Left lung (tissue), 14 donors: ENCODE measurements at places on chromosomes 2 and 18. TPM values are rescaled to one million over a fixed set of nuclear protein-coding genes. Genes with fewer than 3 reads are reported as not detected.

The C18orf54 gene
- polyA plus RNA-seq, result 14.0 TPM

The GALNT14 gene
- polyA plus RNA-seq, result 6.5 TPM

The SKA1 gene
- 12.4 TPM for polyA plus RNA-seq

GRCh38 chr18:52237551-52237950, 102.4 kb upstream of the DCC start:
- DNase-seq, result no peak

The INPP4A gene
- polyA plus RNA-seq, result 20.6 TPM

The GREB1 gene
- polyA plus RNA-seq, result 15.2 TPM

GRCh38 chr2:208415897-208416296, 9.3 kb downstream of the PTH2R start:
- DNase-seq, result no peak

The DSG1 gene
- not detected for polyA plus RNA-seq

- no peak for DNase-seq
Measured at GRCh38 chr18:31996007-31996406, 22.6 kb upstream of the RNF125 start.

GRCh38 chr2:165645930-165646831, 147.9 kb downstream of the GALNT3 start:
- DNase-seq, result no peak

DNA sequence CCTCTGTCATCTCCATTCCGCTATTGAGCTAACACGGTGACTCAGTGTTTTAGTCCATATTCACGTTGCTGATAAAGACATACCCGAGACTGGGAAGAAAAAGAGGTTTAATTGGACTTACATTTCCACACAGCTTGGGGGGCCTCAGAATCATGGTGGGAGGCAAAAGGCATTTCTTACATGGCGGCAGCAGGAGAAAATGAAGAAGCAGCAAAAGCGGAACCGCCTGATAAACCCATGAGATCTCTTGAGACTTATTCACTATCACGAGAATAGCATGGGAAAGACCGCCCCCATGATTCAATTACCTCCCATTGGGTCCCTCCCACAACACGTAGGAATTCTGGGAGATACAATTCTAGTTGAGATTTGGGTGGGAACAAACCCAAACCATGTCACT, 22.6 kb upstream of the CXXC1 start:
- no peak for DNase-seq

The NR4A2 gene
- polyA plus RNA-seq, result 7.0 TPM

The NXPH2 gene
- 1.3 TPM for polyA plus RNA-seq

The FBXO15 gene
- 5.0 TPM for polyA plus RNA-seq

DNA sequence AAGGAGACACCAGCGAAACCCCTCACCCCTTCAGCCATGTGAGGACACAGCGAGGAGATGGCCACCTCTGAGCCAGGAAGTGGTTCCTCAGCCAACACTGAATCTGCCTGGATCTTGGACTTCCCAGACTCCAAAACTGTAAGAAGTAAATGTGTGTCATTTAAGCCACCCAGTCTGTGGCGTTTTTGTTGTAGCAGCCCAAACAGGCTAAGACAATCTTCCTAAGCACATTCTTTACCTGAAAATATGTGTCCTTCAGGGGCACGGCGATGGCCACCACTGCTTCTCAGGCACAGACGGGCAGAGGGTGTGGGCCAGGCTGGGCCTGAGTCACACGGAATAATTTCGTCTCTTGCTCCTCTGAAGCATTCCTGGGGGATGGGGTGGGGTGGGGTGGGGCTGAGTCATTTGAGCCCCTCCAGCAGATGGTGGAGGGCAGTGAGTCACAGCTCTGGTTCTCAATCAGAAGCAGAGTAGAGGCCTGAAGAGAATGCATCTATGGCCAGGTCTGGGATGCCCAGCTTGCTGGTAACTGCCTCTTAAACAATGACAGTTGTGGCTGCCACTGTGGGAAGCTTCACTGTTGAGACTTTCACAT, 142.4 kb downstream of the CAPN13 start:
- no peak for DNase-seq

DNA sequence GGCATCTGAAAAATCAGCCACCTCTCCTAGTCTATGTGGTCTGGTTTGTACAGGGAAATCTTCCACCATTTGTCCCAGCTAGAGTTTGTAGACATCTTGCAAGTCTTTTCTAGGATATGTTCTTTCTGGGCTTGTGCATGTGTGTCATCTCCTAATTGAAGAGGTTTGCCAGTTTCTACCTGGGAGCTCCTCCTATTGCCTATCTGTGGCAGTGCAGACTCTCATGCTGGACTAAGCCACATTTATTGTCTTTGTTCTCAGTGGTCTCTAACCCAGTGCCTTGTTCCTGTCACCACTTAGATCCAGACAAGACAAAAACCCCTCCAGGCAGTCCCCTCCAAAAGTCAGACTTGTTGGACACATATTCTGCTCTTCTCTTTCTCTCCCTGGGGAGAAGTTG, 72.0 kb upstream of the MRPS9 start:
- DNase-seq, result no peak

DNA sequence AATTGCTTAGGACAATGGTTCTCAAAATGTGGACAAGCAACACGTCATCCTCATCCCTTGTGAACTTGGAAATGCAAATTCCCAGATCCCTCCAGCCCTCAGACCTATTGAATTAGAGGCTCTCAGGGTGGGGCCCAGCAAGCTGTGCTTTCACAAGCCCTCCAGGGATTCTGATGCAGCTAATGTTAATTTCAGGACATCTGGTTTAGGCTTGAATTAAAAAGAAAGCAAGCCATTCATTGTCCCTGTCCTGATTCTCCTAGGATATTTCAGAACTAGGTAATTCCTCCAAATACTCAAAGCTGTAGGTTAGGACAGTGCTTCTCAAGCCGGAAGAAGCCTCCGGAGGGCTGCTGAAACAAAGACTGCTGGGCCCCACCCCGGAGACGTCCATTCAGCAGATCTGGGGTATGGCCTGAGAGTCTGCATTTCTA, 26.0 kb upstream of the GLI2 start:
- DNase-seq, result no peak

- no peak for DNase-seq
Measured at GRCh38 chr18:62420151-62420512, 95.0 kb downstream of the TNFRSF11A start.

- DNase-seq, result no peak
Measured at GRCh38 chr2:55123851-55124269, 73.6 kb upstream of the RTN4 start.

- DNase-seq, result no peak
Measured at GRCh38 chr18:50934545-50935211, 33.2 kb upstream of the ELAC1 start.

GRCh38 chr2:33531549-33532059, 55.2 kb downstream of the RASGRP3 start:
- DNase-seq, result no peak

DNA sequence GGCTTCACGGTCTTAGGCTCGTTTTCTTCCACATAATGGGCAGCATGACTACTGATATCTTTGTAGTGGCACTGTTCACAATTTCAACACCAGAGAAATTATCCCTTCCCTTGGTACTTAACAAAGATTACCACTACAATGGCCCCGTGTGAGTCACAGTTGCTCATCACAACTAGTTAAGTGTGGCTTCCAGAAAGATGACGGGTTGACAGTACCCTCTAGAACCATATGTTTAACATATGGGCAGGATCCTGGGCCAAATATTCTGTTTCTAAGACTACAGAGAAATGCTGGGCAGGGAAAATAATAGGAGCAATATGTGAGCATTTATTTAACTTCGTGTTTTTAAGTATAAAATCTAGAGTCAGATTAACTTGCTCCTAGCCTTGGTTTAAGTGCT, 780.1 kb upstream of the LINC00305 start:
- DNase-seq, result no peak

DNA sequence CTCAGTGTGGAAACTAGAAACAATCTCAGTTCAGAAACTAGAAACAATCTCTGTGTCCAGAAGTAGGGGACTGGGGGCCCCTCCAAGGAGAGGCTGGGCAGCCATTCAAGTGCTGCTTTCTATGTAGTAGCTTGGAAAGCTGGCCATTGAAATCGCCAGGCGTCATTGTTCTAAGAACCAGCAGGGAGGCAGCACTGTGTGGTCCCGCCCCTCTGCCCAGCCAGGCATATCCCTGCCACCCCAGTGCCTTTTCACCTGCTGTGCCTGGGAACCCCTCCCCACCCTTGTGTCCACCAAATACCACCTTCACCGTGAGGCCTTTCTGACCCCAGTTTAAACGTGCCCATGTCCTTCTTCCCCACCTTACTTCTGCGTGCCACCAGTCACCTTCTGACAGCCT, 221.6 kb downstream of the GBX2 start:
- no peak for DNase-seq

DNA sequence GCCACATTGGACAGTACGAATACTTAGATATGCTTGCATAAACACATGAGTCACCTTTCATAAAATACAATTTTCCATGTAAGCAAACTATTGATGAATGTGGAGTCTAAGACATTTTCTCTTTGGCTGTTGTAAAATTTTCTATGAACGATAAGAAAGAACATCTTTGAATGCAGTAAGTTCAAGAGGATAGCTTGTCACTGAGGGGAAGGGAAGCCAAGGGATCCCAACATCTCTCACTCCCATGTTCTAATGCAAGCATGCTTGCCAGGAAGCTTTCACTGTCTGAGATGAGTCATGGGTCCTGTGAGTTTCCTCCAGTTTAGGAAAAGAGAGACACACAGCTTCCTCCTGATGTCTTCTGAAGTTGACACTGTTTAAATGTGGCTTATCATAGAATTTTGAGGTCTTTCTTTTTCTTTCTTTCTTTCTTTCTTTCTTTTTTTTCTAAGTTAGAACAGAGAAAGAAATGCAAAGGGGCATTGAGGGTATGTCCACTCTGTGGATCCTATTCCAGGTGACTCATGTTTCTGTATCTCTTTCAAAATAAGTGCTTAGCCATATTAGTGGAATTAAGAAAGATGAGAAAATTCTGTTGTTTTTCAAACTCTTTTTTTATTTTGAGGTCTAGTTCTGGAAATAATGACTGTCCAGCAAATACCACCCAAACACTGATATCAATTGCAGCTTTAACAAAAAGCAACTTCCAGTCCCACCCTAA, 146.6 kb downstream of the RDH14 start:
- peak; percentile 69 for DNase-seq

- DNase-seq, result no peak
Measured at GRCh38 chr2:234388591-234388990, 108.3 kb downstream of the ARL4C start.

- no peak for DNase-seq
Measured at GRCh38 chr2:18132697-18133096, 254.2 kb downstream of the KCNS3 start.

DNA sequence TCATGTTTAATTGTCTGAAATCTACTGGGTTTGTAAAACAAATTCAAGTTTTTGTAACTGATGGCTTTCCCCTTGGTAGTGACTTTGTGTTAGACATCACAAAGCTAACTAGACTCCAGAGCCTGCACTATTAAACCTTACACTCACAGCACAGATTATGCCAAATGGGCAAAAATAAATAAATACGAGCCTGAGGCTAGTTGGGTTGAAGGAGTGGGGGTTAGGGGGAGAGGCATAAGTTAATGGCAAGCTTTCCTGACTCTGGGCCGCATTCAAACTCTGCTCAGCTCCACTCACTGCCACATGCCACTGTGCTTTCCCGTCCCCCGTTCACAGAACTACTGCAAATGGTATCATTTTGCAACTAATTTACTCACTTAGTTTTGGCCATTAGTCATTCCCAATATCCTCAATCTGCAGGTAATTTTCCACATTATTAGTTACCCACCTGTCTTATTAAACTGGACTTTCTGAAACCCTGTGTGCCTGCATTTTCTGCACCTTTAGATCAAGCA, 1079.9 kb upstream of the PIK3C3 start:
- DNase-seq, result no peak

The ACADL gene
- polyA plus RNA-seq, result 26.2 TPM

- DNase-seq, result no peak
Measured at GRCh38 chr18:48752928-48753327, 197.8 kb downstream of the SMAD7 start.

DNA sequence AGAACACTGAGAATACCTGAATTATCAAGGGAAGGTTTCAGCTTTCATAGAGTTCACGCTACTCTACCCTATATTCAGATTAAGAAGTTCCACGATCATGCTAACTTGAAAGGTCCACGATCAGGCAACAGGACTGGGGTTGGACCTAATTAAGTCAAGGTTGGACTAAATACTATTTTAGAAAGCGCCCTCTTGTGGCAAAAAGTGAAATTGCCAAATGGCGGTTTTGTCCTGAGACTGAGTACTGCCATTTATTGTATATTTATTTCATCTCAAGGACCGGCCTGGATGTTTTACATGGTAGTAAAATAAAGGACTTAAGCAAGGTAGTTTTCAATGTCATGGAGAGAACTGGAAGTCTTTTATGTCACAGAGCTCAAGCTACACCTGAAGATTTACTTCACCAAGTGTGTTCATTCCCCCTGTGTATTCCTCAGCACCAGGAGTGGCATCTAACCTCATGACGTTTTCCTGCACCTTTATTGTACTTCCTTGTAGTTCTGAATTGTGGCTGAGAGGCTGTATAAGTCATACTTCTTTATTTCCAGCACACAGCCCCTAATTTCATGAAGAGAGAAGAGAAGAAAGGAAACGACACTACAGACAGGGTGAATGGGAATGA, 56.8 kb downstream of the SRD5A2 start:
- no peak for DNase-seq

GRCh38 chr2:240138254-240138984, 2.0 kb downstream of the OTOS start:
- DNase-seq, result no peak

The RESP18 gene
- not detected for polyA plus RNA-seq

The GAREM1 gene
- polyA plus RNA-seq, result 12.8 TPM

The RGPD4 gene
- polyA plus RNA-seq, result not detected

DNA sequence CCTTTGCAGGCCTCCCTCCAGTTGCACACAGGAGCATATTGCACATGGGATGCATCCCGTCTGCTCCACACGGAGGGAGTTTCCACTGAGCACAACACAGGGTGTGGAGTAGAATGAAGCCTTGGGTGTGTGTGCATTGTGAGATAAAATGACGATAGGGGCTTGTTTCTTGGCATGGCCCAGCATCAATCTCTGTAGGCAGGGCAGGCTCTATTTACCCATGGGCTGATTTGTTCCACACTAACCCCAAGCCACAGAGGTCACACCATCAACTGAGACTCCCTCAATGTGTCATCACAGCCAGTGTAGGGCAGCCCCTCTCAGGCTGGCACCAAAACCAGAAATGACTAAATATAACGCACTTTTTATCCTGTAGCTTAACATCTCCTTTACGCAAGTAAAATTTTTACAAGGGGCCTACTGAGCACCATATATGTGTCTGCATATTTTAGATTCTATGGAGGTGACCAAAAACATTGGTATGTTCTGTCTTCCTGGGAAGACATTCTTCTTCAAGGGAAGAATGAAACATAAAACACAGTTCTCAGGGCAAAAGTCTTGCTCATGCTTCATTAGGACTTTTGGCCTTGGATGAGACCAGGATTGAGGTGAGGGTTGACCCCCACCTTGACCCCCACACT, 2.7 kb upstream of the GKN1 start:
- DNase-seq, result no peak

The FIGN gene
- 7.9 TPM for polyA plus RNA-seq

GRCh38 chr2:215862351-215862771, 151.0 kb downstream of the MREG start:
- DNase-seq, result no peak
